ENCODE measurements at places on chromosomes 4 and X.

GRCh38 chr4:103073792-103074438, 2.6 kb downstream of the SLC9B2 start:
- DNase-seq: no peak

DNA sequence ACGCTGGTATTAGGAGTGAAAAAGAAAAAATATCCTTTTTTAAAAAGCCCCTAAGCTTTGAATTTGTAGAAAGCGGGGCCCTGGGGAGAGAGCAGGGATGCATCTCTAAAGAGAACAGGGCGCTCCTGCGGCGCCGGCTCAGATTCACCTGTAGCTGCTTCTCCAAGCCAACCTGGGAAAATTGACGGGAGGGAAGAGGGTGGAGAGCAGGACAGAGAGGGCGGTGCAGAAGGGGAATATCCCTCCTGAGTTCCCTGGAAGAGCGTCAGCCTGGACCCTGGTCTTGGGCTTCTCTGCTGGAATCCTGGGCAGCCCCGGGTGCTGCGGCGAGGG, 776 bp upstream of the SOWAHD start:
- no peak for DNase-seq

GRCh38 chr4:84681486-84682274, 98.8 kb downstream of the CDS1 start:
- no peak for DNase-seq

DNA sequence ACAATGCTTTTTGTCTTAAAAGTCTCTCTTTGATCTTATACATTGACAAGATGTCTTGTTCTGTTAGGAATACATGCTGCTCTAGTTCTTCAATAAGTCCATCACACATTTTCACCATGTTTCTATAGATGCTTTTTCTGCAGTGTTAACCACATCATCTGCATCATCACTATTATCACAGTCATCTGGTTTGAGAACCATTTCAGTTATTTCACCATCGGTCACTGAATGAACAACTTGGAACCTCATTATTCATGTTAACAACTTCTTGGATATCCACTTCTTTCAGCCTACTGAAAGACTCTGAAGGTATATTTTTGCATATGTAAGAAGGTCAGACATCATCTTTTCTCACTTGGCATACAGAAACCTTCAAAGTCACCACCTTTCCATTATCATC, 975.2 kb downstream of the STIM2 start:
- DNase-seq: no peak

- DNase-seq: no peak
These were observed 50.5 kb upstream of the UGT2B4 start for GRCh38 chr4:69546134-69546765.

DNA sequence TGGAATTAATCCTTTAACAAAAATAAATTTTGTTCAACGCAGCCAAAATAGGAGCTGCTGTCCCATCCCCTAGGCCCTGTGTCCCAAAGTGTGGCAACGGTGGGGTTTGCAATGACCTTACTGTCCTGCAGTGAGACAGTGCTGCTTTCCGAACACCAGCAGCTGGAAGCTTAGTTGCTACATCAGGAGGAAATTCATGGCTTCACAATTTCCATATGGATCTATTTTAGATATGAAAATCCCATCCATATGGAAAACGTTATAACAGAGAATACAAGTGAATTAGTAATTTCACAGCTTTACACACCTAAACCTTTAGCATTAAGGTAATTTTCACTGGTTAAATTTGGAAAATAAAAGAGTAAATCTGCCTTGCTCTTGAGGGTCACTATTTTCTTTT, 396.3 kb upstream of the TENM3 start:
- no peak for DNase-seq

- DNase-seq: no peak
These were observed 196.4 kb downstream of the LRBA start for GRCh38 chr4:150818661-150819060.

GRCh38 chrX:53320543-53321229, 39.3 kb upstream of the IQSEC2 start:
- no peak for DNase-seq

GRCh38 chrX:810186-810585, 179.6 kb downstream of the SHOX start:
- no peak for DNase-seq

Data from stimulated activated CD8-positive, alpha-beta memory T cell treated with anti-CD3 and anti-CD28 coated beads, Interleukin-4, amount 100 ng/mL, for 1 hour (primary cell).